ENCODE measurements at places on chromosomes 12 and 14.

DNA sequence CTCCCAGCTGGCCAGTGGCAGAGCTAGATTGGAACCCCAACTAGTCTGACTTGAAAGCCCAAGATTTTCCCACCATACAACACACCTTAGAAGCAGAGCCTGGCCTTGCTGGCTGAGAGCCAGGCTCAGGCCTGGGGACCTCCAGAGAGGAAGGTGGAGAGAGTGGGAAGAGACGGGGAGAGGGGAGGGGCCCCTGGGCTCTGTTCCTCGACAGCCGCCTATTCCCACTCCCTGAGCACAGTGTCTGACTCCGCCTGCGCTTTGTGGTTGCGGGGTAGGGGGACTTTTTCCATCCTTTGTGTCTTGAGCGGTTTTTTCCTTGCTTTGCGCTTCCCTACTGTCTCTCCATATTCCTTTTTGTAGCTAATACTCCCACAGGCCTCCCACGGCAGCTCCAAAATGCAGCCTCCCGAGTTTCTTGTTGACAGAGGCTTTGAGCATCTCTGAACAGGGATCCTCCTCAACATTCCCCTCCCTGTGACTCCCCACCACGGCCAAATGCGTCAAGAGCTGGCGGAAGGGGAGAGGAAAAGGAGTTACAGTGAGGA, 4.0 kb upstream of the KCNH3 start:
- DNase-seq = no peak

- no peak for DNase-seq
Observed at GRCh38 chr12:57896434-57897201, 44.7 kb upstream of the ATP23 start.

DNA sequence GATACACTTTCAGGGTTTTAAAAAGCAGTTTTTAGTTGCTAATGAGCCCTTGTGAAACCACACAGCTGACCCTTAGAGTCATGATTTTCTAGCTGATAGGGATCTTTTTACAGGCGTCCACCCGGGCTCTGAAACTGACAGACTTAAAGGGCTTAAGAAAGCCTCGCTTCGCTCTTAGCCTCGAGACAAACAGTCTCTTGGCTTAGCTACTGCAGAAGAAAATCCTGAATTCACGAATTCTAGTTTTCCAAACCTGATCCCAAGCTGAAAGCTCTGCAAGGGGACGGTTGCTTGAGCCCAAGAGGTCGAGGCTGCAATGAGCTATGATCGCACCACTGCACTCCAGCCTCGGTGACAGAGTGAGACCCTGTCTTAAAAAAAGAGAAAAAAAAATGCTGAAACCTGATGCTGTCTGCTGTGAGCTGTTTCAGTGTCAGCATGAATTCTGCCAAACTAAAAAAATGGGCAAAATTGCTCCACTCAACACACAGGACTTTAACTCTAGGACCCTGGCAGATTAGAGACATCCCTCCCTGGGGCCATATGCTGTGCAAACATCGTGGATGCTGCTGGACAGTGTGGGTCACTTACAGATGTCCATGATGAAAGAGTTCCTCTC, 3.1 kb upstream of the HPD start:
- no peak for DNase-seq

GRCh38 chr12:130715998-130716968, at the start of gene RIMBP2:
RIMBP2 (minus strand) TSS chr12:130716299; CDS start chr12:130479013, 237,286 bp downstream.
- no peak for DNase-seq

GRCh38 chr14:73823339-73823885, 28.2 kb upstream of the PTGR2 start:
- DNase-seq = no peak

DNA sequence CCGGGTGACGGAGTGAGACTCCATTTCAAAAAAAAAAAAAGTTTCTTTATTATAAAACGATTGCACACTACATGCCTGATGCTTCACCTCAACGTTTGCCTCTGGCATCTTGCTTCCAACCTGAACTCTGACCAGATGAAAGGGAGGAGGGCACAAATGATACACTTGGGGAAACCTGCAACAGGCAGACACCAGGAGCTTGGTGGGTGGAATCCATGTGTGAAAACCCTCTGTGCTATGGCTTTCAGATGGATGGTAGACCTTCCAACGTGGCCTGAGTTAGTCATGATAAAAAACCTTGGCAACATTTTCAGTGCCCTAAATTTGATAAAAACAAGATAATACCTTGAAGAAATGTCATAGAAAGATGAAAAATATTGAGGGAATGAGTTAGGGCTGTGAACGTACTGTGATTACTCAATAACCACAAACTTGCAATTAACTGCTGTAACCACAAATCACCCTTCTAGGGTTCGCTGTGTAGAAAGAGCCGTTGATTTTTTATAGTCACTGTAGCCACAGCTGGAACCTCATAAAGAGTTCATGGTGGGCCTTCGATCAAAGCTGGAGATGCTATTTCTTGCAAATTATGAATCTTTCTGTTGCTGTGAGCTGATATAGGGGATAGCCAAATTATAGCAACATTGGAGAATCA, 26.1 kb upstream of the GZMB start:
- no peak for DNase-seq

DNA sequence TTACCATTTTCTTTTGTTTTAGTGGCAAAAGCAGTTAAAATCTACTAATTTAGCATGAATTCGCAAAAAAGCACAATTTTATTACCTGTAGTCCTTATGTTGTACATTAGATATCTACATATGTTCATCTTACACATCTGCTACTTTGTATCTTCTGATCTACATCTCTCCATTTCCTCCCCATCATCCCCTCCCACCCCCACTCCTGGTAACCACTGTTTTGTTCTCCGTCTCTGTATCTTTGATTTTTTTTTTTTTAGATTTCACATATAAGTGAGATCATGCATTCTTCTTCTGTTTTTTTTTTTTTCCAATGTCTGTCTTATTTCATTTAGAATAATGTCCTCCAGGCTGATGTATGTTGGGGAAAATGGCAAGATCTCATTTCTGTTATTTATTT, 922.7 kb downstream of the VRK1 start:
- DNase-seq = no peak

- no peak for DNase-seq
Observed at GRCh38 chr14:106343626-106344025, 817.2 kb downstream of the TMEM121 start.

DNA sequence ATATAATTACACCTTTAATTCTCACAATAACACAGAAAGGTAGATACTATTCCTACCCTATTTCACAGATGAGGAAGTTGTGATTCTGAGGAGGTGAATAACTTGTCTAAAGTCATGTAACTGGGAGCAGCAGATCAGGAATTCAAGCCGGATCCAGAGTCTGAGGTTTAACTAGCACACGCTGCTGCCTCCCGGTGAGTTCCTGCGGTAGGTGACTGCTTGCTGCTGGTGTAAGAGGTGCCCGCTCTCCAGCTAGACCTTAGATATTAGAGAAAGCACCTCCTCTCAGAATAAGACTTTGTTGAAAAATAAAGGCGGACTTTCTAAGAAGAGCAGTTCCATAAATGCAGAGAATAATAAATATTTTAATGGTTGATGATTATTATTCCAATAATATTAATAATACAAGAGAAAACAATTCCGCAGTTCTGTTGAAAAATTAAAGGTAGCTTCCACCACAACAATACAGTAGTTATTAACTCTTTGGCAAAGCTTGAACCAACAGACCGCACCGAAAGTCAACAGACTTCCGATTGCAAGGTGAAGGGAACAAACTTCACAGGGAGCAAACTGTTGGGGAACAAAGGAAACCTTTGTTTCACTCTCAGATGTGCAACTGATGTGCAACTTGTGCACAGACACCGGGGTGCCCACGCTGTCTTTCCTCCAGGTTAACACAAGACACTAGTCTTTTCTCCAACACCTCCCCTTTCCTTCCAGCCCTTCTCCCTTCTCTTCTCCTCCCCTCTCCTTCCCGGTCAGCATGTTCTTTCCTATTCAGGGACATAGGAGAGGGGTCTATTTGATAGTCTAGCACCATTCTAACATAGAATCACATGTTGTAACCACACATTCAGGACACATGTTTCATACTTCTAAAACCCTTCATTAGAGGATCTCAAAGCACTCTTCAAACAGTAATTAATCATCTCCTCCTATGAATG, 73.2 kb upstream of the EGLN3 start:
- no peak for DNase-seq

DNA sequence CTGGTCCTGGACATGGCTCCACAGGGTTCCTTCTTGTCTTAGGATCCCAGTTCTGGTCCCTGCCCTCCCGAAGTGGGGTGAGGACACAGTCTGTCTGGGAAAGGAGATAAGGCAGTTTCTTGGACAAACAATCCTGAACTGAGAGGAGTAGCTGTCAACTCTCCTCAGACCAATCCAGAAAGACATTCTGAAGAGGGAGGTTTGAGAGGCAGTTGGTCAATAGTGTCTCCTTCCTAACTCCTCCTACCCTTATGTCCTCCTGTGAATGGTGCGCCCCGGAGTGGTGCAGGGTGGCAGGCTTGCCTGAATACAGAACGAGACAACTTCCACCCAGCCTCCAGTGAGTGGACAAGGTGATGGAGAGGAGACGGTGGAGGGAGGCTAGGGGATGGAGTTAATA, 15.4 kb upstream of the ASIC1 start:
- DNase-seq = no peak

GRCh38 chr14:76386944-76387782, 11.2 kb downstream of the ESRRB start:
- no peak for DNase-seq

DNA sequence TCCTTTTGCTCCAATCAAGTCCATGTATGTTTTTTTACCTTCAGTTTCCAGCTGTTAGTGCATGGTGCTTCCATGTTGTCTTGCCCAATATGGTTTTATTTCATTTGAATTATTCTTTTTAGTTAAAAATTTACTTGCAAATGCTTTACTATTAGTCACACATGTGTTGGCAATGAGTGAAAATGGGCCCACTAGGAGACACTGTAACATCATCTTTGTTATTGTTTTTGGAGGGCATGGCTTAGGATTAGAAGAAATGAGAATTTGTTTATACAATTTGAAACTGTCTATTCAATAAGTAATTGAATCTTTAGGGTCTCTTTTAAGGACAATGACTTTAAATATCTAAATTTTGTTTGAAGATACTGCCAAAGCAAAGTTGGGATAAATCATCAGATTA, 133.7 kb downstream of the BRMS1L start:
- no peak for DNase-seq

DNA sequence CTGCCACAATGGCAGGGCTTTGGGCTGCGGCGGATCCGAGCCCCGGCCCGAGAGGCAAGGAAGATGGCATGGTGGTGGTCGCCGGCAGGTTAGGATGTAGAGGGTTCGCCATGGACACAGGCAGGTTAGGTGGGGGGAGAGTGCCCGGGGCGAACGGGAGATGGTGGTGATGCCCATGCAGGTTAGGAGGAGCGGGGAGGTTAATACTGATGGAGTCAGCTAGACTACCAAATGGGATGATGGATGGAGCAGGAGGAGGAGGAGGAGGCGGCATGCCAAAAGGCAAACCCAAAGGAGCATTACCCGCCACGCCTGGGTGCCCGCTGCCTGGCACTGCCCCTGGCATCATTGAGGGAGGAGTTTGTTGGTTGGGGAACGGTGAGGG, 6.2 kb downstream of the MYL6 start:
- no peak for DNase-seq

DNA sequence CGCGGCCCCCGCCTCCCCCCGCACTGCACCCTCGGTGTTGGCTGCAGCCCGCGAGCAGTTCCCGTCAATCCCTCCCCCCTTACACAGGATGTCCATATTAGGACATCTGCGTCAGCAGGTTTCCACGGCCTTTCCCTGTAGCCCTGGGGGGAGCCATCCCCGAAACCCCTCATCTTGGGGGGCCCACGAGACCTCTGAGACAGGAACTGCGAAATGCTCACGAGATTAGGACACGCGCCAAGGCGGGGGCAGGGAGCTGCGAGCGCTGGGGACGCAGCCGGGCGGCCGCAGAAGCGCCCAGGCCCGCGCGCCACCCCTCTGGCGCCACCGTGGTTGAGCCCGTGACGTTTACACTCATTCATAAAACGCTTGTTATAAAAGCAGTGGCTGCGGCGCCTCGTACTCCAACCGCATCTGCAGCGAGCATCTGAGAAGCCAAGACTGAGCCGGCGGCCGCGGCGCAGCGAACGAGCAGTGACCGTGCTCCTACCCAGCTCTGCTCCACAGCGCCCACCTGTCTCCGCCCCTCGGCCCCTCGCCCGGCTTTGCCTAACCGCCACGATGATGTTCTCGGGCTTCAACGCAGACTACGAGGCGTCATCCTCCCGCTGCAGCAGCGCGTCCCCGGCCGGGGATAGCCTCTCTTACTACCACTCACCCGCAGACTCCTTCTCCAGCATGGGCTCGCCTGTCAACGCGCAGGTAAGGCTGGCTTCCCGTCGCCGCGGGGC, at the start of gene FOS:
FOS (plus strand) TSS at position 407 of the 731 bp plus-strand sequence; CDS start at position 562, 155 bp downstream.
- DNase-seq = peak; percentile 75

- DNase-seq = no peak
Observed at GRCh38 chr12:80472236-80472635, 28.2 kb downstream of the PTPRQ start.

DNA sequence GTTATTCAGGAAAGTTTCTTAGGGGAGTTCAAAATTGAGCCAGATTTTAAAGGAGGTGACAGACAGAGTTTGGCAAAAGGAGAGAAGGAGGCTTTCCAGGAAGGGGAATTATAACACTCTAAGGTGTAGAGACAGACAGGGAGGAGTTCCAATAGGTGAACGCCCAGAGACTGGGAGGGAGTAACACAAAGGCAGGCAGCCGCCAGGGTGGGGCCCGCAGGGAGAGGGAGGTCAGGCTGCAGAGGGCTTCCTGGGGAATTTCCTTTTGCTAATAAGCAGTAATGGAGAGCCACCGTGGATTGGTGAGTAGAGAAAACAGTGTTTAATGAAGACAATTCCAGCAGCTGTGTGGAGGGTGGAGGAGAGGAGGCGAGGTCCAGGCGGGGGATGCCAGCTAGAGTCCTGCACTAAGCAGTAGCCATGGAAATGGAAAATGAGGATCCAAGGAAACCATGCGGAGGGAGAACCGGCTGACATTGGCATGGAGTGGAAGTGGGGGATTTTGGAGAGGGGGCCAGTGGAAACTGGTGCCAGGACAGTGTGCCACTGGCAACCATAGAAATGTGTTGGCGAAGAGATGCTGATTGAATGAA, 22.2 kb downstream of the GRIN2B start:
- no peak for DNase-seq

DNA sequence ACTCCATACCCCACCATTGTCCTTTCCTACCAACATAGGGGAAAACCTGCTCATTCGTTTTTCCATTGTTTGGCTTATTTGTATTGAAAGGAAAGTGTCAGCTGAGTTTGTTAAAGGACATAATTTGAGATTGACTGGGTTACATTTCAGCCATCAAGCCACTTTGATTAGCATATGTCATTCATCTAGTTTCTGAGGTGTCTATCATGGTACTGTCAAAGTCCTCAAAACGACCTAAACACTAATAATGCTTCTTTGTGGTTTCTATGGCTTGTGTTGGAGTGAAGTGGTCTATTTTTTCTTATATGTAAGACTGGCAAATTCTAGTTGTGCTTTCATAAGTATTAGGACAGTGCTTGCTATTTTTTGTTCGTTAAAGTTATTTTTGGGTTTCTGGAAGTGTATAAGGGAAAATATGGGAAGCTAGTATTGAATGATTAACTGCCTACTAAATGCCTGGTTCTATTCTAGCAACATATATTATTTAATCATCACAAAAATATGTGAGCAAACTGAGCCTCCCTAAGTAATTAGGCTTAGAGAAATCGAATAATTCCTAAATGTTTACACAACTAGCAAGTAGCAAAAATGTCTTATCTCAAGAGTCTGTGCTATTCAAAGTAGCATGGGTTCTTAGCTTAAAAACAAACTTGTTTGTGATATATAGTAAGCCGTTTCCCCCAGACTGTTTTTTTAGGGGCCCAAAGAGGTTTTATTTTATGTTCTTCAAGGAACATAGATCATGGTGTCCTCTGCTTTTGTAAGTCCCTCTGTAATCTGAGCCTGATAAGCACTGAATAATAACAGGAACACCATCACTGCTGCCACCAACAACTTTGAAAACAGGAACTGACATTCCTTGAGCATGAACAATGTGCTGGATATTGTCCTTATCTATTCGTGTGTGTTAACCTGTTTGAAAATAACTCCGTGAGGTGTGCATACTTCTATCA, 67.1 kb downstream of the DERA start:
- DNase-seq = no peak
